Activated T-cell treated with anti-CD3 and anti-CD28 coated beads, Interleukin-2, amount 50 U/mL, for 24 hours (primary cell): ENCODE measurements at places on chromosomes 1 and 21.

DNA sequence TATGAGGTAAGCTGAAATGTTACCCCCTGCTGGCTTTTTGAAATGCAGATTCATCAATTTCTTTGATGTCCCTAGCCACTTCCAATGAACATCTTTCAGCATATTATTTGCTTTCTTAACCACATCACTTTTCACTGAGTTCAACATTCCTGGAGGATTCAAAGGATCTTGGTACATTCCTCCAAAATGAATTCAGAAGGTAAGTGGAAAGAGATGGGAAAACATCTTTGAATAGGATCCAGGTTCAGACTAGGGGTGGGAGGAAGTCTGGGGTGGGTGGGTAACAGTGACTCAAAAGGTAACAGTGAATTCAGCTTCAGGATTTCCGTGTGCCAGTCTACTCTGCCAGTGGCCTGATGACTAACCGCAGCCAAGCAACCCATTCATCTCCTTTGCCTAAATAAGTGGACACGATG, 180.7 kb downstream of the ZC3H11B start:
- no peak for DNase-seq

DNA sequence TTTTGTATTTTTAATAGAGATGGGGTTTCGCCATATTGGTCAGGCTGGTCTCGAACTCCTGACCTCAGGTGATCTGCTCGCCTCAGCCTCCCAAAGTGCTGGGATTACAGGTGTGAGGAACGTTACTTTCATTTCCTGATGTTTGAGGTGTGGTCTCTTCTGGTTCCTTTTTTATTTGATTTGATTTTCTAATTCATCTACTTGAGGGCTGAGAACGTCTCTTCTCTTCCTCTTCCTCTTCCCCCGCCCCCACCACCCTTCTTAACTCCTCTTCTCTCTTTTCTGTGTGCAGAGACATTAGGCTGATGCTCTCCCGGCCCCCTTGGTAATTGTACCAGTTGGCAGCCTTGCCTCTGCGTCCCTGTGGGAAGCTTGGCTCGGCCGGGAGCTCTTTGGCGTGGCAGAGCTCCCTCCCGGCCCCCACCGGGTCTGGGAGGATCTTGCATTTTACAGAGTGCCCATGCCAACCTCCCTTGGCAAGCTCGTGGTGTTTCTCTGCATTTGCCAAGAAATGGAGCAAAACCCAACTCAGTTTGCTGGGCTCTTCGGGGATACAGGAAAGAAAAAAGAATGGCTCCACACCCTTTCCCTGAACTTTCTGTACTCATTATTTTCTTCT, 19.9 kb downstream of the CRYAA start:
- peak; percentile 7 for DNase-seq

DNA sequence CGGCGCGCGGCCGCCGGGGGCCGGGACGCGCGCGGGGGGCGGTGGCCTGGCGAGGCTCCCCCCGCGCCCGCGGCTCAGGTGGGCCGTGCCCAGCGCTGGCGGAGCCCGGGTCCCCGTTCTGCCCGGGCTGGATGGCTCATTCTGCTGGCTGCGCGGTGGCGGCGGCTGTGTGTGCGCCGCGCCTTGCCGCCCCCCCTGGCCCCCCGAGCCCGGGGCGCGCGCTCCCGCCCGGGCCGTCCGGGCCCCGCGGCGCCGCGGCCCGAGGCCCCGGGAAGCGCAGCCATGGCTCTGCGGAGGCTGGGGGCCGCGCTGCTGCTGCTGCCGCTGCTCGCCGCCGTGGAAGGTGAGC, at the start of gene EPHB2:
Gene EPHB2 (plus strand): TSS at position 139 of the 349 bp plus-strand sequence. CDS start 144 bp downstream, at position 283.
- DNase-seq: no peak

GRCh38 chr1:226479474-226479873, 69.1 kb upstream of the STUM start:
- no peak for DNase-seq

- DNase-seq: peak; percentile 54
Observed at GRCh38 chr1:54356680-54357147, 49.5 kb downstream of the SSBP3 start.

DNA sequence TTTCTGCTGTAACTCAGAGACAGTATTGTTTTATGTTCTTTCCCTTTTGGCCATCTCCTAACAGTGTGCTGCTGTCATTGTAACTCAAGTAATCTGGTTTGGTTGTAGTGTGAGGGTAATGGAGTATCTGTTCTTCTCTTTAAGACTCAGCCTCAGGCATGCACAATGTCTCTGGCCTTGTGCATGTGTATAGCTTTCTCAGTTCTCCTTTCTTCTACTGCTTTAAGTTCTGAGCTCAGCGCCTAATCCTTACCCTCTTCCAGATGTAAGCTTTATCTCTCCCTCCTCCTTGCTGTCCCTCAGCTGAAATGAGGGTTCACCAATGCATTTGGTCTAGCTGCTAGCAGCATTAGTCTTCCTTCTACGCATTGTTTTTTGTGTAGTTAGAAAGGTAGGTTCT, 1420.4 kb upstream of the PRMT6 start:
- DNase-seq: no peak

DNA sequence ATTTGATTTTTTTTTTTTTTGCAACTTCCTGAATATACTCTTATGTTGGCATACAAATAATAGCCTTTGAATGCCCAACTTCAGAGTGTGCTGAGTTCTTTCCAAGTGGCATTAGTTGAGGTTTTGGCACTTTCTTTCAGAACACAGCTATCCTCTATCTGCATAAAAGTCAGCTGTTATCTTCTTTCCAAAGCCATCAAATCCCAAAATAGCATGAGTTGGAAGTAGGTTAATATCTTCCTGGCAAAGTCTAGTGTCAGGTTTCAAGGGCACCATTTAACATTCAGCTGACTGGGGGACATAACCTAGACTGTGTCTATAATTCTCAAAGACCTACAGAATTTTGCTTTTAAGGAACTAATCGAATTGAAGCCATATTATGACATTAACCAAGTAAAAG, 223.9 kb downstream of the PLPP3 start:
- no peak for DNase-seq

- no peak for DNase-seq
Observed at GRCh38 chr1:43304771-43305300, 4.1 kb downstream of the TIE1 start.

DNA sequence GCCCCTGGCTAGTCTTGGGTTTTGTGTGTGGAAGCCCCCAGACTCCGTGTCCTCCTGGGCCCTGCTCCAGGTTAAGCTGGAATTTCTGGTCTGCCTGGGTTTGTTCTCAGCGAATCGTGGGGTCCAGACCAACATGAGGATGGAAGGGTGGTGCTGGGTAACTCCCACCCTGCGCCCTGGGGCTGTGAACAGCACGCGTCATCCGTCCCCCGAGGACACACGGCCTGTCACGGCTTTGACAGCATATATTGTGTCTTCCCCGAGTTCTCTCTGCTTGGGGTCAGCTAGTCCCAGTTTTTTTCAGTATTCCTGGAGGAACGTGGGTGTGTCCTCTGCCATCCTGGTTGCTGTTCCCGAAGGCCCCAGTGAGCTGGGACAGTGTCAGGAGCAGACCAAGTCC, 11.8 kb downstream of the GPR137B start:
- DNase-seq: no peak

DNA sequence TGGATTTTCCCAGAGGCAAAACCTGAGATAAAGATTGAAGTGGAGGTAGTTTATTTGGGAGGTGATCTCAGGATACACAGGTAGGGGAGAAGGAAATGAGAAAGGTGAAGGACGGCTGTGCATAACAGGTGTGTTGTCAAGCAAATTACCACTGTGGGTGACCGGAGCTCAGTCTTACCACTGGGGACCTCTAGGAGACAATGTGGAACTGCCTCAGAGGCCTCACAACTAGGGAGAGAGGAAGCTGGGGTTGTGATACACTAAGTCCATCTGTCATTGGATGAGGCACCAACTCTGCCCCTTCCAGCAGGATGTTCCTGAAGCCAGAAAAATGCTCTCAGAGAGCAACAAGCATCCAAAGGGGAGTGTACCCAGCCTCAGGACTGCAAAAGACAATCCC, 32.6 kb downstream of the GRIK3 start:
- no peak for DNase-seq

- no peak for DNase-seq
Observed at GRCh38 chr1:54053745-54054437, 483 bp downstream of the TCEANC2 start.

- no peak for DNase-seq
Observed at GRCh38 chr1:186026946-186027345, 292.8 kb downstream of the HMCN1 start.

GRCh38 chr1:85387781-85388180, 77.2 kb downstream of the DDAH1 start:
- DNase-seq: no peak

DNA sequence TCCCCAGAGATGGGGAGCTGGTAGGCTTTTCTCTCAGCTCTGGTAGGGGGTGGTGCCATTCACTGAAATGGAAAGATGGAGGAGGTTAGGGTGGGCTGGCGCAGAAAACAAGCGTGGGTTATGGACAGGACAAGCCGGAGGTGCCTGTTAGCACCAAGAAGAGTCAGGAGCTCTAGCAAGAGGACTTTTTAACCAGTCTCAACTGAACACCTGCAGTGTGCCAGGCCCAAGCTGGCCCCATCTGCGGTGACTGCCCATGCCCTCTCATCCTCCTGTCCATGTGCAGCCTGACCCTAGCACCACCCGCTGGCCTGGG, 254.4 kb downstream of the RHOU start:
- no peak for DNase-seq

- no peak for DNase-seq
Observed at GRCh38 chr1:47388030-47388890, 27.8 kb upstream of the FOXE3 start.
